Spinal cord (tissue), 10 donors: ENCODE measurements at places on chromosomes 2 and 18. TPM values are rescaled to one million over a fixed set of nuclear protein-coding genes. Genes with fewer than 3 reads are reported as not detected.

HOXD8 gene
- 29.9 TPM for polyA plus RNA-seq

DNA sequence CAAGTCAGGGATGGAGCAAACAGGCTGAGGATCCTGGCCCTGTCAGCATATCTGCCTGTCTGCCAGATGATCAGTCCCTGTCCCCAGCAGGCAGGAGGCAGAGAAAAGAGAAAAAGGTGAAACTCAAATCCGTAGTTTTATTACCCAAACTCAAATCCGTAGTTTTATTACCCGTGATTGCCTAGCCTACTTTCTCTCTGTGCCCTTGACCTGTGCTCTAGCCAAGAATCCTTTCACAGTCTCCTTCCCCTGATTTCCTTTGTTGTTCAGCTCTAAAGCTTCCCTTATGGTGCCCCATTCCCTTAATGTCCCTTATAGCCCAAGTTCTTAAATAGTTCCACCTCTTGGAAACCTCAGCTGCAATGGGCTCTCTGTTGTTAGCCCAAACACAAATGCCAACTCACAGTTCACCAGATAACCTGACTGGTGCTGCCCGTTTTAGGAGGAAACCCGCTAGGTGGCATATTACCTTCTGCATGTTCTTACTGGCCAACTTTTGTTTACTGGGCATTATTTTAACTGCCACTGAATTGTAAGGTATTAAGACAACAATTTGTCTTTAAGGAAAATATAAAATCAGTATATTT lies 125.7 kb upstream of the FZD5 start:
- H3K27me3 ChIP-seq, result no peaks in the 10 kb centered on the region
- no peak overlapping the region for H3K27ac ChIP-seq
- H3K4me1 ChIP-seq, result peaks cover 3% of the 10 kb centered on the region
- H3K36me3 ChIP-seq, result peaks cover 5% of the 10 kb centered on the region
- H3K4me3 ChIP-seq, result no peak overlapping the region
- no peak for DNase-seq

DNA sequence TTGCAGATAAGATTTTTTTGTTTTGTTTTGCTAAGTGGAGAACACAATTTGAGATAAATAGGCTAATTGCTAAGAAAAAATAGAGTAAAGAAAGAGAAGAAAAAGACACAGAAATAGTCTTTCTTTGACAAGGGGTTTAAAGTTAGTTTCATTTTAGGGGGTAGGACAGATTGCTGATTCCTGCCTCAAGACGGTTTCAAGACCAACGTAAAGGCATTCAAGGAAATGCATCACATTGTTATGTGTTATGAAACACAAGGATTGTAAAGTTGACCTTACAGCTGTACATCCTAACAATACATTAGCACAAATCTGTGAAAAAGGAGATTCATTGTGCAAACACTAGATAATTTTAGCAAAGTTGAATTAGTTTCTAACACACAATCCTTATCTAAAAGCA lies 22.7 kb upstream of the ETAA1 start:
- no peak overlapping the region for H3K27ac ChIP-seq
- DNase-seq, result no peak
- no peaks in the 10 kb centered on the region for H3K36me3 ChIP-seq

TUBA3E gene
- polyA plus RNA-seq, result not detected

DNA sequence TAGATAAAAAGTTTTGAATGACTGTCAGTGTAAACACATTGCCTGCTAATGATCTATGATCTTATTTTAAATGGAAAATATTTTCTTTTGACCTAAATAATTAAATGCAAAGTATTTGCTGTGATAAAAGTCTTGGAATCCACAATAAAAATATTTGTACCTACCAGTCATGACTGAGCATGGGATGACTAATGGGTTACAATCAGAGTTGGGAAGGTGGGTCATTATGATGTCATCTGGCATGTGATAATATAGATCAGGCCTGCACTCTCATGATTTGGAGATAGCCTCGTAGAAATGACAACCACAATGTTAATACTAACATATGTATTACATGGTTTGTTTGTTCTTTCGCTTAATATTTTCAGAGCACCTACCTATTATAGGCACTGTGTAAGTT lies 848.8 kb upstream of the KLHL29 start:
- no peak overlapping the region for H3K4me3 ChIP-seq
- no peak overlapping the region for H3K27ac ChIP-seq
- H3K36me3 ChIP-seq, result no peaks in the 10 kb centered on the region
- DNase-seq, result no peak

GRCh38 chr2:118614841-118615271 lies 232.6 kb downstream of the EN1 start:
- no peaks in the 10 kb centered on the region for H3K36me3 ChIP-seq
- H3K27me3 ChIP-seq, result peaks cover 3% of the 10 kb centered on the region
- no peak for DNase-seq
- H3K27ac ChIP-seq, result no peak overlapping the region
- no peak overlapping the region for H3K4me3 ChIP-seq

DNA sequence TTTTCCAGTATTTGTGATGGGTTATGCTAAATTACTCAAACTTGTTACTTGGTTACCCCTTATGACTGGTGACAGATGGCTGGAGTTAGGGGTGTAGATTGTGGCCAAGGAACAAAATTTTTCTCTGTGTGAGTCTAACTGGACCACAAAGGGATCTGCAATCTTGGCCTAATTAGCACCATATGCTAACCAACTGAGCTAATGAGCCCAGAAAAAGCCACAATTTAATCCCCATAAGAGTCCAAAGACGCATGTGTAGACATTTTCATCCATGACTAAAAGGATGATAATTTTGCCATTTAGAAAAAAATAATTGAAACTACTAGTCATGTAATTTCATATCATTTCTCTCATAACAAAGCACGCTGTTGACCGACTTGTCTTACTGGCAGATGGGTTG lies 151.2 kb downstream of the ABCA12 start:
- no peaks in the 10 kb centered on the region for H3K4me1 ChIP-seq
- H3K27ac ChIP-seq, result no peak overlapping the region
- H3K4me3 ChIP-seq, result no peak overlapping the region
- H3K27me3 ChIP-seq, result no peaks in the 10 kb centered on the region
- no peak for DNase-seq

DNA sequence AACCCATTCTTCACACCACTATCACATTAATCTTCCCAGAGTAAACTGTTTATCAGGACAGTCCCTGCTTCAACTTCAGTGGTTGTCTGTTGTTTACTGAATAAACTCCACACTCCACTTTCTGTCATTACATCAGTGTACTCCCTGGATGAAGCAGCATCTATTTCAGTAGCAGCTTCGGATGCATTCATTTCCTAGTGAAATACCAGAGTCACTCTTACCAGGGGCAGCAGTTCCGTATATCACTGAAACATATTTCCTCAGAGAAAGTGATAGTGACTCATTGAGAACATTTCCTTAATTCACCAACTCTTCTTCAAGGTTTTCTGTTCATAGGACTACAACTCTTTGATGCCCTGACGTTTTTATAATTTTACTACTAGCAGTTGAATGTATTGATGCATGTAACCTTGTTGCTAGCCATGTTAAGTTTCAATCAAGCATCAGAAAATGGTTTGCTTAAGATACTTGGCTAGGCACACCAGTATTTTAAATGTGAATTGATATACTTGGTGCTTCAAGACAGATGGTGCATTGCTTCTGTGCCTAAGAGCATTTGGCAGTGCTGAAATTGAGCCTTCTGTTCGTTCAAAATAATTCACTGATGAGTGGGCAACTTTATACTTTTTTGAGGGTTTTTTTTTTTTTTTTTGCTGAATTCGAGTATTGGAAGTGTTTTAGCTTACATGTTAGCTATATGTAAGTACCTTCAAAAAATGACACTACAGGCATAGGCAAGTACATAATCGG lies 92.3 kb downstream of the UBE2E3 start:
- no peaks in the 10 kb centered on the region for H3K36me3 ChIP-seq
- H3K4me1 ChIP-seq, result no peaks in the 10 kb centered on the region
- DNase-seq, result no peak
- H3K27ac ChIP-seq, result no peak overlapping the region
- H3K4me3 ChIP-seq, result no peak overlapping the region

DNA sequence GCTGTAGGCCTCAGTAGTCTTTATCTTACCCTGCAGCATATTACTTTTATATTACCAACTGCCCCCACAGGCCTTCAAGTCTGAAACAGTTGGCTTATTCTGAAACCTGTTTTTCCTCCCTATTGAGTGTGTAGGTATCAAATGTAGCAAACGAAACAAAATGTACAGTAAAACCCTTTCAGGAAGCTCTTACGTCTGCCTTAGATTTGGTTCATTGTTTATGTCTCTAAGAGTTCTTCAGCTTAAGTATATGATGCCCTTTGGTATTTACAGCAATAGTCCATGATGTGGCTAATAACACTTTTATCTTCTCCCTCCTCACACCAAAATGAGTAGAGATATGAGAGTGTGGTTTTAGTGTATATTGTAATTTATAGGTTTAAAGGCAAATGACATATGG lies 108.8 kb downstream of the DOCK10 start:
- no peak overlapping the region for H3K27ac ChIP-seq
- peaks cover 4% of the 10 kb centered on the region for H3K36me3 ChIP-seq
- H3K4me3 ChIP-seq, result no peak overlapping the region
- H3K4me1 ChIP-seq, result no peaks in the 10 kb centered on the region
- DNase-seq, result no peak

CCDC74A gene
- 21.4 TPM for polyA plus RNA-seq

C18orf63 gene
- not detected for polyA plus RNA-seq

CAPN13 gene
- polyA plus RNA-seq, result 0.74 TPM

- H3K27me3 ChIP-seq, result no peaks in the 10 kb centered on the region
- no peak overlapping the region for H3K27ac ChIP-seq
- DNase-seq, result no peak
Observed at GRCh38 chr2:100982431-100982861, 19.6 kb upstream of the RPL31 start.

DNA sequence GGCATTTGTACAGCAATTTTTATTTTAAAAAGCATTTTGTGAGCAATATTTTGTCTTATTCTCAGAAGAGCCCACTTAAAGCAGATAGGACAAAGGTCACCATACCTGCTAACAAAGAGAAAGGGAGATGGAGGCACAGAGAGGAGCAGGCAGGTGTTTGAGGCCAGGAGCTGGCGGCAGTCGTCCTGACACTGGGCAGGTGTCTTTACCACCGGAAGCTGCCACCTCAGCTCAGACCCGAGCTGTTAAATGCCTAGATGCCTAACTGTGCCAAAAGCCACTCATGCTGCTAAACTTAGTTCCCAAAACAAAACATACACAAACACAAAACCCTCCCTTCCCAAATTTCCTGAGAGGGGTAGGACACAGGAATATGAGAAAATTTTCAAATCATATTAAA lies 120.9 kb downstream of the CNTNAP5 start:
- H3K27ac ChIP-seq, result no peak overlapping the region
- no peaks in the 10 kb centered on the region for H3K27me3 ChIP-seq
- H3K4me1 ChIP-seq, result no peaks in the 10 kb centered on the region
- DNase-seq, result no peak
- no peak overlapping the region for H3K4me3 ChIP-seq
- H3K36me3 ChIP-seq, result no peaks in the 10 kb centered on the region

GRCh38 chr2:18741895-18742732 lies 152.7 kb upstream of the NT5C1B start:
- H3K4me1 ChIP-seq, result peaks cover 4% of the 10 kb centered on the region
- DNase-seq, result no peak
- H3K4me3 ChIP-seq, result no peak overlapping the region
- H3K27me3 ChIP-seq, result no peaks in the 10 kb centered on the region
- H3K27ac ChIP-seq, result no peak overlapping the region

DNA sequence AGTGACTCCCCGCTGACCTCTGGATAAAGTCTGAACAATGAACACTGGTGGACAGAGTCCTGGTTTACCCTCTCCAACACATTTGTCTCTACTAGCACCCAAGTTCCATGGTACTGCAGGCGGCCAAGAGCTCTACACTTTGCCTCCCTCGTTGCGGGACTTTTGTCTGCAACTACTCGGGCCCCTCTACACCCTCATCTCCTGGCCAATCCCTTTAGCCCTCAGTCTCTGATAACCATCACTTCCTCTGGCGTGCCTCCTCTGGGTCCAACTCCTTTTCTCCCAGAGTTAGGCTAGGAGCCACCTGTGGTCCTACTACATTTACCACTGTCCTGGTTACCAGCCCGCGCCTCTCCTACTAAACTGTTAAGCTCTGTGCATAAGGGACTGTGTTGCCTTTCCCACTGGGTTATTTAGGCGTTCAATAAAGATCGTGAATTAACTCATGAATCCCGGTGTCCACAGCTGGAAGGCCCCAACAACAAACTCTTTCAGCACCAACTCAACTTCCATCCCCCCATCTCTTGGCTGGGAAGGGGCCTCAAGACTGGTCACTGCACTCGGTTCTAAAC lies 757 bp downstream of the HDHD2 start:
- H3K27me3 ChIP-seq, result no peaks in the 10 kb centered on the region
- peaks cover 9% of the 10 kb centered on the region for H3K4me1 ChIP-seq
- H3K4me3 ChIP-seq, result peak overlapping the region; percentile 83

- no peak overlapping the region for H3K4me3 ChIP-seq
- no peaks in the 10 kb centered on the region for H3K27me3 ChIP-seq
- no peak for DNase-seq
- no peaks in the 10 kb centered on the region for H3K4me1 ChIP-seq
- no peak overlapping the region for H3K27ac ChIP-seq
Observed at GRCh38 chr2:201668402-201668910, 25.2 kb upstream of the TMEM237 start.

GRCh38 chr2:174586418-174587295 lies 10.9 kb downstream of the WIPF1 start:
- DNase-seq, result no peak
- H3K4me3 ChIP-seq, result no peak overlapping the region
- H3K4me1 ChIP-seq, result peaks cover 12% of the 10 kb centered on the region
- H3K27me3 ChIP-seq, result no peaks in the 10 kb centered on the region

DNA sequence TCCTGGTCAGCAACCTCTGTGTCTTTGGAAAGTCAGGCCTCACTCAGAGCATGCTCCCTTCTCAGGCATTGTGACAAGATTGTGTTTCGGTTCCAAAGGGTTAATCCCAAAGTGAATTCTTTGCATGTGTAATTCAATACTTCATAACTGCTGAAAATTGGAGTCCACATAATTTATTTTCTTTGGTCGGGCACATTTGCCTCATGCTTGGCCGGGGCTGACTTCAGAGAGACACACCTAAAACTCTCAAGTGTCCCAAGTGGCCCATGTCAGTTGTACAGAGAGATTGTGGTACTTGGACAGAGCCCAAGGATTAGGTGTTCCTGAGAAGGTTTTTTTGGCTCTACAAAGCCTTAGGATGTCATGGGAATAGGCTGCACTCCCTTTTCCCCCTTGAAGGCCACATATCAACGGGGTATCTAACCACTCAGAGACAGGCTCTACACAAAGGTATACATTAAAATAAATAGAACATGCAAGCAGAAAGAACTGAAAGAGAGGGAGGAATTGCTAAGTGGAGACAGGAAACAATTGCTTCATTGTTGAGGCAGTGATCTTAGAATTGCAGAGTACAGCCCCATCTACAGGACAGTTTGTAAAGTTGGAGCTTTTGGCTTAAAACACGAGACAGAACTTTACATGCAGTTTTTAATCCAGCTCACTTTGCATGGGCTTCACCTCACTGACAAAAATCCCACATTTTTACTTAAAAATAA lies 1232.3 kb upstream of the ZEB2 start:
- no peaks in the 10 kb centered on the region for H3K27me3 ChIP-seq
- H3K36me3 ChIP-seq, result no peaks in the 10 kb centered on the region
- peak overlapping the region; percentile 82 for H3K27ac ChIP-seq
- H3K4me3 ChIP-seq, result no peak overlapping the region

- no peaks in the 10 kb centered on the region for H3K4me1 ChIP-seq
- no peak overlapping the region for H3K27ac ChIP-seq
- DNase-seq, result no peak
- H3K27me3 ChIP-seq, result no peaks in the 10 kb centered on the region
Observed at GRCh38 chr2:12061286-12062052, 315.0 kb downstream of the LPIN1 start.
